Panc1 (cell line): ENCODE measurements at places on chromosomes 6 and 20. TPM values are rescaled to one million over a fixed set of nuclear protein-coding genes. Genes with fewer than 3 reads are reported as not detected.

ASXL1 gene
- total RNA-seq: 205 TPM

PTCHD4 gene
- not detected for total RNA-seq

DSE gene
- 5.4 TPM for total RNA-seq

MYLK2 gene
- total RNA-seq: 0.87 TPM

ADAT2 gene
- 6.4 TPM for total RNA-seq

OPN5 gene
- not detected for total RNA-seq

KHDC1L gene
- not detected for total RNA-seq

TGM3 gene
- not detected for total RNA-seq

RIPPLY2 gene
- 6.5 TPM for total RNA-seq

SYCP2L gene
- 2.4 TPM for total RNA-seq

THBD gene
- 0.26 TPM for total RNA-seq

GFRAL gene
- not detected for total RNA-seq

PLN gene
- total RNA-seq: not detected

APCDD1L gene
- total RNA-seq: 0.62 TPM

MCHR2 gene
- not detected for total RNA-seq

TSBP1 gene
- total RNA-seq: not detected

POFUT1 gene
- total RNA-seq: 138 TPM

SIRPD gene
- total RNA-seq: not detected

ACTL10 gene
- total RNA-seq: not detected
